ENCODE measurements at places on chromosomes 5 and 9.

- no peak for DNase-seq
These were observed 39.6 kb downstream of the KCNT1 start for GRCh38 chr9:135741276-135742219.

- no peak for DNase-seq
These were observed 15.6 kb upstream of the DAB2 start for GRCh38 chr5:39440192-39440957.

DNA sequence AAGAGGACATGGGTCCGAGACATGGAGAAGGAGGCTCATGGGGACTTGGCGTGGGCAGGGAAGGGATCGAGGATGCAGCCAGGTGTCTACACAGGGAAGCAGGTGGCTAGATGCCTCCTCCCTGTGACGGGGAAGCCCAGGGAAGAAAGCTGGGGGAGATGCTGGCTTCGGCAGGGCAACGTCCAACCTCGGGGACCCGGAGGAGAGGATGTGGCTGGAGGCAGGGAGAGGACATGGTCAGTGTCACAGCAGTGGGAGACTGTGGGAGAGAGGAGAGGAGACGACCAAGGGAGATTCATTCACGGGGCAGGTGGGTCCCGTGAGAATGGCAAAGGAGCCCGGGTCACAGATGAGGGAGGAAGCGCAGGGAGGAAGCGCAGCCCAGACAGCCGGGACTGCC lies 73.2 kb upstream of the PHYKPL start:
- no peak for DNase-seq

GRCh38 chr5:149423794-149424268 lies 44.7 kb upstream of the IL17B start:
- DNase-seq: no peak

- no peak for DNase-seq
These were observed 204.8 kb upstream of the KLF4 start for GRCh38 chr9:107694390-107694789.
